ENCODE measurements at places on chromosomes 2 and 18.

GRCh38 chr2:119943058-119943457 is 69.8 kb upstream of the EPB41L5 start:
- DNase-seq, result no peak

- no peak for DNase-seq
These were observed 60.4 kb downstream of the SNTG2 start for GRCh38 chr2:1011006-1011405.

- DNase-seq, result no peak
These were observed 35.8 kb downstream of the METTL4 start for GRCh38 chr18:2535419-2535910.

DNA sequence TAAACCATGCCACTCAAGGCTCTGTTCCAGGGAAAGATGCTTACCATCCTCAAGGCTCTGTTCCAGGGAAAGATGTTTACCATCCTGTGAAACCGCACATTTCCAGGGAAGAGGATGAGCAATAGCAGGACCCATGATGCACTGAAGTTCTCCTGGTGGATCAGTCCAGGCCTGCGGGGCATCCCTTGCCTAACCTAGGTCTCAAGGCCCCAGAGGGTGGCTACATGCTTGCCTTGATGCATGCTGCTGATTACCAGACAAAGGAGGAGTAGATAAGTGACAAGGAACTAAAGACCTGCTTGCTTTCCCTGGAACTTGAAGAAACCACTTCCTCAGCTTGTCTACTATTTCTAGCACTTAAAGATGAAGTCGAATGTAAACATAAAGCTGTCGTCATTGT is 111.0 kb upstream of the LINC00305 start:
- no peak for DNase-seq

DNA sequence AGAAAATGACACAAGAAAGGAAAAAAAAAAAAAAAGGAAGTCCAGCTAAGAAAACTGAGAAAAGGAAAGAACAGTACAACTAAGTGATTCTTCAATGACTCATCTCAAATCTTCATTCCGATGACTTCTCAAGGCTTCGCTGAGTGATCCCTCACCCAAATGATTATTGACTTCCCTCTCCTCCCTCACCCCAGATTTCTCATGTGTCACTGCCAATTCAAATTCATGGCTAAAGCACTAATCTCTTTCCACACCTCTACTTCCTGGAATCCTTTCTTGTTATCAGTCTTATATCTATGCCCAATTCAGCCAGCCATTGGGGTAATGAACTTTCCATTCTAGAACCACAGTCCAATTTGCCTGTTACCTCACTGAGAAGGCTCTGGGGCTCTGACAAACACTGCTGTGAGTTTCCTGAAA is 7.2 kb upstream of the ABCB11 start:
- no peak for DNase-seq

- peak; percentile 9 for DNase-seq
These were observed 43.1 kb downstream of the INPP4A start for GRCh38 chr2:98487806-98488189.

- DNase-seq, result no peak
These were observed 61.5 kb downstream of the STPG4 start for GRCh38 chr2:47093626-47094025.

GRCh38 chr18:49011291-49011746 is 60.6 kb upstream of the SMAD7 start:
- DNase-seq, result no peak

All from NCI-H460 (cell line).